Hematopoietic multipotent progenitor cell (in vitro differentiated cells): ENCODE measurements at places on chromosomes 12 and 14. TPM values are rescaled to one million over a fixed set of nuclear protein-coding genes. Genes with fewer than 3 reads are reported as not detected.

RPL6 gene
- total RNA-seq = 633 TPM

DHH gene
- total RNA-seq = 0.81 TPM

KICS2 gene
- 24.8 TPM for total RNA-seq

VDR gene
- total RNA-seq = 1.1 TPM

ACOT6 gene
- not detected for total RNA-seq

HOXC4 gene
- under 0.01 TPM for total RNA-seq

RERGL gene
- not detected for total RNA-seq

PLEK2 gene
- total RNA-seq = not detected

CCNK gene
- total RNA-seq = 26.4 TPM

NFATC4 gene
- 0.54 TPM for total RNA-seq

P2RX2 gene
- not detected for total RNA-seq

GPR84 gene
- 0.81 TPM for total RNA-seq

IL26 gene
- total RNA-seq = not detected

CEBPE gene
- total RNA-seq = 0.81 TPM

CIT gene
- 4.6 TPM for total RNA-seq

SLC15A4 gene
- total RNA-seq = 49.3 TPM

RFX4 gene
- not detected for total RNA-seq

ZNF84 gene
- total RNA-seq = 18.0 TPM

TAS2R7 gene
- not detected for total RNA-seq

ARHGAP9 gene
- total RNA-seq = 125 TPM

SAMD15 gene
- total RNA-seq = 0.81 TPM

INHBC gene
- total RNA-seq = 0.27 TPM

NCAPD2 gene
- 41.5 TPM for total RNA-seq

SLC25A47 gene
- not detected for total RNA-seq

C12orf57 gene
- 336 TPM for total RNA-seq

TAS2R42 gene
- total RNA-seq = not detected

LRFN5 gene
- under 0.01 TPM for total RNA-seq

HECTD1 gene
- 107 TPM for total RNA-seq

ESPL1 gene
- total RNA-seq = 1.3 TPM

NKX2-1 gene
- total RNA-seq = not detected

AVPR1A gene
- 0.27 TPM for total RNA-seq

GLIPR1 gene
- 76.7 TPM for total RNA-seq

HSPB8 gene
- total RNA-seq = not detected

LGALS3 gene
- total RNA-seq = 1.9 TPM
